ENCODE measurements at places on chromosomes 2 and 18. TPM values are rescaled to one million over a fixed set of nuclear protein-coding genes. Genes with fewer than 3 reads are reported as not detected.

DNA sequence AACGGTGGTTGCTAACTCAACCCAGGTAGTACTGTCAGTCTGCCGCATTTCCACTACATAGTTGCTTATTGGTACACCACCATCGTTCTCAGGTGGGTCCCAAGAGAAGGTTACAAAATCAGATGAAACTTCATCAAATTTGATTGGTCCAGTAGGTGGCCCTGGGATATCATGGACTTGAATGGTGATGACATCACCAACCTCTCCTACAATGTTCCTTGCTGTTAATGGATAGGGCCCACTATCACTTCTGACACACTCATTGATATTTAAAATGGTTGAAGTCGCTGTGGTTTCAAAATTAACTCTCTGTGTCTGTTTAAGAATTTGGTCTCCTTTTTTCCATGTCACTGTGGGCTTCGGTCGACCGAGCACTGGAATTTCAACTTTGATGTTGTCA is 94.5 kb downstream of the PLEKHA3 start:
- no peaks in the 10 kb centered on the region for H3K27me3 ChIP-seq
- H3K27ac ChIP-seq = no peak overlapping the region
- H3K4me1 ChIP-seq = no peaks in the 10 kb centered on the region
- H3K4me3 ChIP-seq = no peak overlapping the region
- peaks cover 57% of the 10 kb centered on the region for H3K36me3 ChIP-seq

DNA sequence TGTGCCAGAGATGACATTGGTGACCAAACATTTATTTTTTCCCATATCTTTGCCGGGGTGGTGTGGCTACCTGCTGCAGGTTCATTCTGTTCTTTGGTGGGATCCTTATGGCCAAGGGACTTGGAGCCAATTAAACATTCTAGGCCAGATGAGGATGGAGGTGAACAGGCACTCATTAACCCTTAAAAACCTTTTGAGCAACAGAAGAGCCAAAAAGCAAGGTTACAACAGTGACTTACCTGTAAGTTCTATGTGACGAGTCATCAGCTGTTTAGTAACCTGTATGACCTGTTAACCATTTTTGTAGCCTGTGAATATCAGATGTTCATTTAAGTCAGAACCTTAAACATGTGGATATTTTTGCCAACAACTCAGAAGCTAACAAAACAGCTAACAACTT is 105.6 kb downstream of the XRCC5 start:
- no peak overlapping the region for H3K27ac ChIP-seq
- H3K36me3 ChIP-seq = no peaks in the 10 kb centered on the region
- H3K4me3 ChIP-seq = no peak overlapping the region
- peaks cover 13% of the 10 kb centered on the region for H3K4me1 ChIP-seq
- DNase-seq = no peak

ANKRD30BL gene
- polyA plus RNA-seq = 0.09 TPM

TIGD1 gene
- 6.5 TPM for polyA plus RNA-seq

SERPINB13 gene
- not detected for polyA plus RNA-seq
